Esophagus squamous epithelium (tissue), 5 donors: ENCODE measurements at places on chromosomes 5 and 9.

DNA sequence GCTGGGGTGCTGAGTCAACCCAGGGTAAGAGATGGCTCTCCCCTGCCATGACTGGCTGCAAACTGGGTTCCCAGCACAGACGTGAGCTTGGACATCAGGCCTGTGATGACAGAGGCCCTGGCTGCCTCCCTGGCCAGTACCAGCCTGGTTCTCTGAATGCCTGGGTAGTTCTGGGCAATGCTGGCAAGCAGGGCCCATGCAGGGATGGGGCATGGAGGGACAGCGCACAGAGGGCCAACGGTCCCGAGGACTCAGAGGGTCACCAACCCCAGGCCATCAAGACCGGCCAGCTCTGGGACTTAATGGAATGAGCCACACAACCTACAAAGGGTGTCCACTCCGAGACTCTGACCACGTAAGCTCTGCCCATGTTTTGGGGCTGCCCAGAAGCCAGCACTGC is 241.4 kb downstream of the FSTL4 start:
- DNase-seq: no peak

GRCh38 chr5:139752506-139753473 is 42.8 kb upstream of the PSD2 start:
- no peak for DNase-seq

- DNase-seq: no peak
Measured at GRCh38 chr5:22542340-22542739, 310.8 kb downstream of the CDH12 start.

GRCh38 chr5:77920359-77921058 is 144.4 kb upstream of the TBCA start:
- DNase-seq: no peak

- DNase-seq: no peak
Measured at GRCh38 chr9:133884907-133885744, 107.0 kb downstream of the VAV2 start.
